NCI-H146 (cell line): ENCODE measurements at places on chromosomes 3 and 15.

GRCh38 chr15:67023517-67024313 lies 41.7 kb upstream of the SMAD3 start:
- peak; percentile 90 for DNase-seq

GRCh38 chr15:50665938-50666337 lies 20.7 kb downstream of the TRPM7 start:
- DNase-seq = no peak

- no peak for DNase-seq
Observed at GRCh38 chr3:128786434-128787020, 60.5 kb downstream of the RAB7A start.

- no peak for DNase-seq
Observed at GRCh38 chr15:89244574-89244903, 760 bp downstream of the FANCI start.

DNA sequence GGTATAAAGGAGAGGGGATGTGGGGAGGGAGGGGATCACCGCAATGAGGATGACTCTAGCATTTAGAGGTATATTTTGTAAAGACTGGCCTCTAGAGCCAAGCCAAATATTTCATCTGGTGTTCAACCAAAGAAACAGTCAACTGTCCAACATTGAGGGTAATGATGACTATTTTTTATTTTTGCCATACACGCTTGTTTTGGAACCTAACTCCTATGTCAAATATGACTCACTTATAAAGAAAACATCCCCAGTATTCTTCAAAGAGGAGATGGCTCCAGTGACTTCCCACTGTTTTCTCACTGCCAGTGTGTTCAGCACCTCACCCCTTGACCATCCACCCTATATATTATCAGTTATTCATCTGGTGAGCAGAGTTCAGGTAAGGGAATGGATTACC lies 77.3 kb downstream of the WNT5A start:
- no peak for DNase-seq

DNA sequence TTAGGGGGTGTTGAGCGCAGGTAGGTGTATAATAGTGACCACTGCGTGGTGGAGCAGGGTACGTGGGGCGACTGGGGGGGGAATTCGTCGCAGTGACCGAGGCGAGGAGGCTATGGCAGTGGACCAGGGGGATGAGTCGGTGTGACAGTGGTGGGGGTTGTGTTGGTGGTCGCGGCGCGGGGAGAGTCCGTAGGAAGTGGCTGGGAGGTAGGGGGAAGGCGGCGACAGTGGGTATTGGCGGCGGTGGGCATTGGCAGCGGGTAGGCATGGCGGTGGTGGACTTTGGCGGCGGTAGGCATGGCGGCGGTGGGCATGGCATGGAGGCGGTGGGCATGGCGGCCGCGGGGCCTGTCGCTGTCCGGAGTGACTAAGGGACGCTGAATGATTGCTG lies 739 bp downstream of the SNRPN start:
- DNase-seq = peak; percentile 20

DNA sequence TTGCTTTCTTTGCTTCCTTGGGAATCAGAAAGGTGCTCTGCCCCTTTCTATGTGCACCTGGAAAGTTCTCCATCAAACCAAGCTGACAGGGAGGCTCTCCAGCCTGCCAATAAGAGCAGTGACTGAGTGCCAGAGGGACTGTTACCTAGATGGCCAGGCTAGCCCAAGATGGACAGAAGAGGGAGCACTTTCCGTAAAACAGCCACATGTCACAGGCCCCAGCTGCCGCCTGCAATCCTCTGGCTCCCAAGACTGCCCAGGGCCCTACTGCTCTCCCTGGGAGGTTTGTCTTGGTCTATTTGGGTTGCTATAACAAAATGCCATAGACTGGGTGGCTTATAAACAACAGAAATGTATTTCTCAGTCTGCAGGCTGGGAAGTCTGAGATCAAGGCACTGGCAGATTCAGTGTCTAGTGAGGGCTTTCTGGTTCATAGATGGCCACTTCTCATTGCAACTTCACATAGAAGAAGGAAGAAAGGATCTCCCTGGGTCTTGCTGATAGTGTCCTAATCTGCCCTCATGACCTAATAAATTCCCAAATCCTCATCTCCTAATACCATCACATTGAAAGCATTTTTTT lies 72.3 kb downstream of the TAMM41 start:
- peak; percentile 51 for DNase-seq

GRCh38 chr15:100291106-100291505 lies 50.7 kb downstream of the ADAMTS17 start:
- no peak for DNase-seq

DNA sequence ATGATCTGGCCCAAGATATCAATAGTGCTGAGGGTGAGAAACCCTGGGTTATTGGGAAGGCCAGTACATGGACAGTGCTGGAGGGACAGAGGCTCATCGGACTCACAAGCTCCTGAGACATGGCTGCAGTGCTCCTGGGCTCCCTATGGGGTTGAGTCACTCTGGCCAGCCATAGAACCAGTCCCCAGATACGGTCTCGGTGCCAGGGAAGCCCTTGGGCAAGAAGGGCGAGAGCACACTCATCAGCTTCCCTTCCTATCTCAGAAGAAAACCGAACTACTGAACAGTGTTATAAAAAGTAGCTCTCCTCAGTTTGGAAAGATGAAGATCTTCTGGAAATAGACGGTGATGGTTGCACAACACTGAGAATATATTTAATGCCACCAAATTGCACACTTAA lies 34.4 kb downstream of the POC1A start:
- no peak for DNase-seq

DNA sequence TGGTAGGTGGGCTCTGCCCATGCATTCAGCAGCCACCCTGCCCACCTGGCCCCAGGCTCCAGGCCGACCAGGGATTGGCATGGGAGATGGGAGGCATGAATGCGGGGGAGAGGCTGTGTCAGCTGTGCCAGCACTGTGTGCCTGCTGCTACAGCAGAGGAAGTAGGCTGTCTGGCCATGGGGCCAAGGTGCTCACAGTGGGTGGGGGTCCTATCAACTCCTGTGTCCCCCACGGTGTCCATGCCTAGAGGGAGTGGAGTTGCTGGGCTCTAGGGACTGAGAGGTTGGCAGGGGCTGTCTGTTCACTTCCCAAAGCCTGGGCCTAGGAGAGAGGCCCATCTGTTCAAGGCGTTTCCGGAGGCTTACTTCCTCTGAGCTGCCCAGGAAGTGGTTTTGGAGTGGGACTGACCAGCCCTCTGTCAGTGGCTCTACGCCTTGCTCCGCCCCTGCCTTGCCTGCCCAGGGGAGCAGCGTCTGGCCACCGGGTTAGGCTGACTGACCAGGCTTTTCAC lies 5.8 kb downstream of the PRKCD start:
- DNase-seq = no peak

DNA sequence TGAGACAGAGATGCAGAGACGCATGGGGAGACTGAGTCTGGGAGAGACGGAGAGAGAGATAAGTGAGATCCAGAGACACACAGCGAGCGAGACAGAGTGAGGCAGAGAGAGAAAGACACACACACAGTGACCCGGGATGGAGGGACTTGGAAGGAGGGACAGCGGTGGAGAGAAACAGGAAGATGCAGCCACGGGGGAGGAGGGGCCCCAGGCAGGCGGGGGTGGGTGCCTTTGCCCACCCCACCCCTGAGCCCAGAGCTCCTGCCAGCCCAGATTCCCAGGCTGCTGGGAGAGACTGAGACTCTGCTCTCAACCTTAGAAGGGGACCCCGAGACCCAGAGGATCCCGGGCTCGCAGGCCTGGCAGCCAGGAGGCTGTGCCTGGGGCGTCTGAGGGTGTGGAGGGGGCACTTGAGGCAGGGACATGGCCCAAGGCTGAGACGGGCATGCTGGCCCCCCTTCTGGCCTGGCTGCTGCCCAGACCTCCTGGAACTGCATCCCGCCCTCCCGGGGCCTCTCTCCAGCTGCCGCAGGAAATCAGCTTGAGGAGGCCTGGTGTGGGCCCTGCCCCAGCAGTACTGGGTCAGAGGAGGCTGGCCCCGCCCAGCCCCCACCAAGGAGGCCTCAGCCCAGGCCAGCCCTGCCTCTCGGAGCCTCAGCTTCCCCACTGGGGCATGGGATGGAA lies 18.1 kb downstream of the H1-8 start:
- no peak for DNase-seq

DNA sequence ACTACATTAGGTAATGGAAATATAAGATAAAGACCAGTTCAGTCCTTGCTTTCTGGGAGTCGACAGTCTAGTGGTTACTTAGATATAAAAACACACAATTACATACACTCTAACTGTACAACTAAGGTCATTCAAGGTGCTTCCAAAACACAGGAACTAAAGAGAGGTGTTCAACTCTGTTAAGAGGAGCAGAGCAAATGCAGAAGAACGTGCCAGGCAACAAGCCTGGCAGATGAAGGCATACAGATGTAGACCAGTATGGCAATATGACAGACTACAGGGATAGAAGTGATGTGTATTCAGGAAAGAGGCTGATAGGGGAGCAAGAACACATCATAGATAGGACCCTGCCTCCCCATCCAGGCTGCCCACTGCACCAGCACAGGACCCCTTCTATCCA lies 78.3 kb downstream of the CBLB start:
- no peak for DNase-seq

DNA sequence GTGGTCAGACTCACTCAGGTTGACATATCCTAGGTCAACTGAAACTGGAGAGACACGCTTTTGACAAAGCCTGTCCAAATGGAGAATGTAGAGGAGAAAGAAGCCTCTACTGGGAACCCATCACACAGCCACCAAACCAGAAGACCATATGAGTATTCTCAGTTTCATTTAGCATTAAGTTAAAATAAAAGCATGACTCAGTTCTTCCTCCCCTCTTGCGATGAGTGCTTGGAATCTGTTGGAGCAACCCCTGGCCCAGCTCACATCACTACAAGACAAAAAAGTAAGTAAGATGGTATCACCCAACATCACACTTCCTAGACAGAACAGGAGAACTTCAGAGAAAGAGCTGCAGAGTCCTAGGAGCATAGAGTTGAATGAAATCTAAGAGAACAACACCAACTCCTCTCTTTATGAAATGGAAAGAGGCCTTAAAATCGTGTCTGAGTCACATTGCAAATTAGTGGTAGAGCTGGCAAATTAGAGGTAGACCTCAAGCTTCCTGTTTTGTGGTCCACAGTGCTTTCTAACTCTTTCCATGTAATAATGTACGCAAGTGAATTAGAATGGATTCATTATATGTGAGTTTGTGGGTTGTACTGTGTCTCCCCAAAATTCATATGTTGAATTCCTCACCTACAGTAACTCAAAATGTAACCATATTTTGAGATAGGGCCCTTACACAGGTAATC lies 51.2 kb downstream of the FGF12 start:
- no peak for DNase-seq

DNA sequence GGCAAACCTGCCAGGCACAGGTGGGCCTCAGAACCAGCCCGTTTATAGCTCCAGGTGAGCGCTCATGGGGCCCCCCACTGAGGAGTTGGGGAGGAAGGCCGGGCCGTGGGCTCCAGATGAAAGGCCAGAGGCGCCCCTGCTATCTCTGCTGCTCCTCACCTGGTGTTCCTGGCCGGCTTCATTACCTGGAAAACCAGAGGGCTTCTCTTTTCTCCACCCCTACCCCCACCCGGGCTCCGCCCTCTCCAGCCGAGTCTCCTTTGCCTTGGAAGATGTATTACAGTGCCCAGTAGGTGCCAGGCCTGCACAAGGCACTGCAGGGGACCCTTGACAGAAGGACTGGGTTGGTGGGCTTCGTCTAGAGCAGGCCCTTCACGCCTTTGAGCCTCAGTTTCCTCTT lies 111.4 kb downstream of the WNT7A start:
- DNase-seq = no peak

GRCh38 chr3:189598530-189599225 lies 32.5 kb upstream of the TP63 start:
- no peak for DNase-seq

DNA sequence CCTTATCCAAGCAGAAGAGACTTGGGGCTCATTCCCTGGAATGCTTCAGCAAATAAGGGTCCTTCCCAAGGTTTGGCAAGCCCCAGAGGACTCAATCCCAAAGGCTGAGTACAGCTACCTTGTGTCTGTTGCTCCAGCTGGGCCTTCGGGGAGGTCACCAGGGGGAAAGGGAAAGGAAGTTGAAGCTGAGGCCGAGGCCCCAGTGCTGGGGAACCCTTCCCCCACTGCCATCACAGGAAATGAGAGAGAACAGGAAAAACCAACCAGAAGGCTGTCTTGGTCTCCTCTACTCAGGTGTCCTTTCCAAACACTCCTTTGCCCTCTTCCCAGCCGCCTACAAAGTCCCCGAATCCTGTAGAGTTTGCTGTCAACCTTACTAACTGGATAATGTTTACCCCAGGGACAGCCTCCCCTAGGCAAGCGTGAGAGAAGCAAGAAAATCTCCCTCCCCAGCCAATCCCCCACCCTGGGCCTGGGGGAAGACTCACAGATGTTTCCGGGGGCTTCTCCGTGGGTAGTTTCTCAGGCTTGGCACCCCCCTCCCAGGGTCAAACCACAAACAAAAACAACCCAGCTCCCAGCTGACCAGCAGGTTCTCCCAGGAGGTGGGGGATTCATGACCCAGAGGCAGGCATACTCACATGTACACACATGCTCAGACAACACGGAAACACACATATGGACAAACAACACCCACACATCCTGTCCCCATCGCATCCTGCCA lies 5.5 kb downstream of the CSRNP1 start:
- no peak for DNase-seq

DNA sequence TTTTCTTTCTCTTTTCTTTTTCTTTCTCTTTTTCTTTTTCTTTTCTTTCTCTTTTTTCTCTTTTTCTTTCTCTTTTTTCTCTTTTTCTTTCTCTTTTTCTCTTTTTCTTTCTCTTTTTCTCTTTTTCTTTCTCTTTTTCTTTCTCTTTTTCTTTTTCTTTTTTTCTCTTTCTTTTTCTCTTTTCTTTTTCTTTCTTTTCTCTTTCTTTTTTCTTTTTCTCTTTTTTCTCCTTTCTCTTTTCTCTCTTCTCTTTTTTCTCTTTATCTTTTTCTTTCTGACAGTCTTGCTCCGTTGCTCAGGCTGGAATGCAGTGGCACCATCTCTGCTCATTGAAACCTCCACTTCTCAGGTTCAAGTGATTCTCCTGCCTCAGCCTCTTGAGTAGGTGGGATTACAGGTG lies 335.7 kb downstream of the SQOR start:
- DNase-seq = no peak

- DNase-seq = peak; percentile 35
Observed at GRCh38 chr3:184354121-184354728, 7.2 kb downstream of the CLCN2 start.

- DNase-seq = no peak
Observed at GRCh38 chr15:56943403-56943802, 25.0 kb downstream of the TCF12 start.
